Fibroblast of the conjunctiva (primary cell): ENCODE measurements at places on chromosomes 2 and 18.

DNA sequence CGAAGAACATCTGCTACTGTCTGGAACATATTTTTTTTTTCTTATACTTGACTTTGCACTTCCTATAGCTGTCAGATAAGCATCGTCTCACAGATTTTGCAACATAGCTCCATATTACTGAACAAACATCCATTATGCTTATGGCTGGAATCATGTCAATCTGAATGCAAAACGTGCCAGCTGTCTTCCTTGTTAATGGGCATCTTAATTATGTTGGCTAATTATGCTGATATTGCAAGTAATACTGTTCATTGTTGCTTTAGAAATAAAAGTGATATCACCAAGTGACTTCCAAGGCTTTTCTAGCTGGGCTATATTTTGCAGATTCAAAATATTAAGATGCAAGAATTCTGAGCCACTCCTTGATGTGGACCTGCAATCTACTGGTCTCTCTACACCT is 176.8 kb downstream of the ARL4C start:
- DNase-seq, result no peak

GRCh38 chr2:133591164-133591563 is 22.9 kb upstream of the NCKAP5 start:
- peak; percentile 3 for DNase-seq

- DNase-seq, result no peak
Observed at GRCh38 chr2:152481881-152482583, 147.1 kb downstream of the FMNL2 start.

GRCh38 chr2:102686479-102687439 is 67.4 kb downstream of the SLC9A2 start:
- no peak for DNase-seq

DNA sequence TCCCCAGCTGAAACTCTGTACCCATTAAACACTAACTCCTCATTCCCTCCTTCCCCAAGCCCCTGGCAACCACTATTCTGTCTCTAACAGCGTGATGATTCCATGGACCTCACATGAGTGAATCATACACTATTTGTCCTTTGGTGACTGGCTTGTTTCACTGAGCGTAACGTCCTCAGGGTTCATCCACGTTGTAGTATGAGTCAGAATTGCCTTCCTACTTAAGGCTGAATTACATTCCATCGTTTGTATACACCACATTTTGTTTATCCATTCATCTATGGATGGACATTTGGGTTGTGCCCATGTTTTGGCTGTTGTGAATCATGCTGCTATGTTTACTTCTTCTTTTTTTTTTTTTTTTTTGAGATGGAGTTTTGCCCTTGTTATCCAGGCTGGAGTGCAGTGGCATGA is 19.6 kb upstream of the CABLES1 start:
- DNase-seq, result peak; percentile 88

DNA sequence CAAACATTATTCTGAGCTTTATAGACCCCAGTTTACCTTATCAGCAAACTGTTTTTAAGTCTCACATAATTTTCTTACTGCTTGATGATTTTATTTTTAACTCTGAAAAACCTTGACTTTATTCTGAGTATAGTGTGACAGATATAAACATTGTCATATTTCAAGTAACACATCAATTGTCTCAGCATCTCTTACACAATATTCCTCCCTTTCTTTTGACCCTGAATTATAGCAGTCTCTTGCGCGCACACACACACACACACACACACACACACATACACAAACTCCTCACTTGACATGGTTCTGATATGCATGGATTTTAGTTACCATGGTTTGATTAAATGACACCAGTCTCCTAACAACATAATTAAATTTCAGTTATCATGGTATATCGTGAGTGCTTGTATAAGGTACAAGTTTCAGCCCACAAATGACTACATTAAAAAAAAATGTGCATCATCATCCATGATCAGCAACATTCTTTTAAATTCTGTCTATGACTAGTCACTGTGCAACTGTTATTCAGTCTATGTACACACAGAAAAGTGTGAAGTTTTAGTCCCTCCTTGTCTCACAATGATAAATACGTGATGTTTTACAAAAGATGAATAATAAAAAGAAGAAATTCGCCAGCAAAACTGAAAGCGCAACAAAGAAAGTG is 39.5 kb upstream of the TACR1 start:
- peak; percentile 29 for DNase-seq

- no peak for DNase-seq
Observed at GRCh38 chr2:112187805-112188596, 49.8 kb downstream of the FBLN7 start.

GRCh38 chr18:907115-907884 is 2.6 kb downstream of the ADCYAP1 start:
- DNase-seq, result no peak

DNA sequence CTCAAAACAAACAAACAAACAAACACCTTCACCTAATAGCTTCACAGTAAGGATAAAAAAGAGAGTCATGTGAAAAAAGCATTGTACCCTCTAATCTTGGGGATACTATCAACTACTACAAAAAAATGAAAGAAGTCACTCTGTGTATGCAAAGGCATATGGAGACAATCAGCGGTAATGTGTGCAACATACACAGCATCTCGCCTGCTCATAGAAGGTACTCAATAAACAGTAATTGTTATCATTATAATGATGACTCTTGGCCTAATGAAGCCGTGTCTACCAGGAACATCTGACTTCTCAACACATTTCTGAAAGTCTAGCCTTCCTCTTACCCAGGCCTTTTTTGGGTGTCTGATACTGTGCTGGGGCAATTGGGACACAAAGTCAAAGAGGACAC is 55.3 kb downstream of the MYCN start:
- no peak for DNase-seq

DNA sequence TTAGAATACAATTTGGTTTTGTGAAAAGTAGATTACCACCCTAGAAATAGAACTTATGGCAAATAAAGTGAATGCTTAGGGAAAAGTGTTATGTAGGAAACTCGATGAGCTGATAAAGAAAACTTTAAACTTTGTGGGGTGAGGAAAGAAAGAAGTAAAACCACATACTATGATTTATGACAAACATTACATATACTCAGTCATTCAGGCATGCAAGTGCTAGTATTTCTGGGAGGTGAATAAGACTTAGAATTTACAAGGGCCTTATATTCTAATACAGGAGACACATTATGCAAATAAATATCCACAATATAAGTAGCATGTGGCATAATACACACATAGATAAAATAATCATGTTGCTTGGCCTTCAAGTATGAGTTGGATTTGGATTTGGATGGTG is 618.1 kb downstream of the XIRP2 start:
- no peak for DNase-seq

DNA sequence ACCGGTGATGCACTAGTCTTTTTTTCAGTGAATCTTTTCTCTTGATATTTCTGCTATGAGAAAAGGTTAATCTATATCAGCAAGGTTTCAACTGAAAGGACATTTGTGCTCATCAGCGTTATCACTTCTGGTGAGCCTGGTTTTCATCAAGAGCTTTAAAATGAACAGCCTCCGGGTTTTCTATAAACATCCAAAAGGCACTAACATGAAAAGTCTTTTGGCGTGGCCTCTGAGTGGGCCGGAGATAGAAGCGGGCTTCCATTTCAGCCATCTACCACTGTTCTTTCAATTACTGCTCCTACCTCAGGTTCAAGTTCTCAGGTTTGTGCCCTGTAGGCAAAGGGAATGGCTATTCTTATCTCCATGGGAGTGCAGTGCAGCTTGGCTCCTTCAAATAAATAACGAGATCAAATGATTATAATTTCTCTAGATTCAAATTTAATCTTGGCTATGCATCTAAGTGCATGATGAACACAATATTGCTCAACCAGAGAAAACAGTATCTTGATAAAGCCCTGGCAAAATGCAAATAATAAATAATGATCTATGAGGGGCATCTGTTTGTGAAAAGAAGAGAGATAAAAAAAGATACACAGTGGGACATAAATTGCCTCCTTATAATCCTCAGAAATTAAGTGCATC is 314.8 kb downstream of the CDH2 start:
- DNase-seq, result no peak

DNA sequence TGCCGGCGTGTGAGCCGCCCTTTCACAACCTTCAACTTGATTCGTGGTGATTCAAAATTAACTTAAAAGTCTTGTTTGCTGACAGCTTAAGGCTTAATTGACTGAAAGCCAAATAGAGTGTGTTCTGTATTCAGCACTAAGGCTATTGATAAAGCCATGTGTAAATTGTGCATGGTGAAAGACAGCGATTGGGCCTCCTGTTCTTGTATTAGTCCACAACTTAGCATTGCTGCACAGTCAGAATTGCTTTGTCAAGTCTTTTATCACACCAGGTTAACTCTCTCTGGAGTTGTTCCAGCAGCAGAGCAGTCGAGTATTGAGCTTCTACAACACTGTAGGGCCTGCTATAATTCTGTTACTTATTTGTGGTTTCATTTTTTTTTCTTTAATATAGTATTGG is 210.1 kb downstream of the WDR7 start:
- no peak for DNase-seq

GRCh38 chr2:4964579-4964978 is 727.6 kb upstream of the SOX11 start:
- no peak for DNase-seq

DNA sequence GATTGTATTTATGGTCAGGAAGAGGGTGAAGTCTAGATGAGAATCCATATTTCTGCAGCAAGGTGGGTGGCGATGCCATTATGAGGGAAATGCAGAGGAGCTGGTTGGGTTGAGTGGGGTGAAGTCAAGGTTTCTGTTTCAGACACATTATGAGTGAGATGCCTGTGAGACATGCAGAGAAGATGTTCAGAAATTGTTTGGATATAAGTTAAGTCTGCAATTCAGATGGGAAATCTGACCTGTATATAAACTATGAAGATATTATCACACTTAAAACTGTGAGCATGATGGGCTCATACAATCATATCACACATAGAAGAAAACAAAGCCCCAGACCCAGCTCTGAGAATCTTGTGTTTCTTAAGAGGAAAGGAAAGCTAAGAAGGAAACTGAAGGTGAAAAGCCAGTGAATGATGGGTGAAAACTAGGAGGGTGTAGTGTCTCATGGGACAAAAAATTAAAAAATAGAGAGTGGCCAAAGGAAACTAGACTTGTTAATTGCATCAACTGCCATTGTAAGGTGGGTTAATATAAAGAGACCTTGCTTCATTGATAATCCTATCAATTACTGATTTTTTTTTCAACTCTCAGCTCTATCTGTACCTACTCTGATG is 14.2 kb downstream of the GALNT5 start:
- DNase-seq, result no peak

- DNase-seq, result no peak
Observed at GRCh38 chr2:11007331-11008264, 95.9 kb downstream of the KCNF1 start.

DNA sequence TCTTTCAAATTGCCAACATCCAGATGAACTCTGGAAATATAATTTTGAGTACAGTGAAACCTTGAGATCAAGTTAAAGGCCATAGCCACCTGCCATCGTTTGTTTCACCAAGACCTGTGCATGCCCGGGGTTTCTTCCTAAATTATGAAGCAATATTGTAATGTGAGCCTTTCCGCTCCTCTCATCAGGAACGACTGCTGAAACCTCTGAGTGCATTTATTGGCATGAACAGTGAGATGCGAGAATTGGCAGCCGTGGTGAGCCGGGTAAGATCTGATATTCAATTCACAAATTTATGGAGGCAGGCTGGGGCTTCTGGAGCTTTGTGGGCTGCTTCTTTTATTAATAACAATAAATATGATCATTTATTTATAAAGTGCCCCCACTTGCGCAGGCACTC is 27.7 kb upstream of the ELOA2 start:
- no peak for DNase-seq

DNA sequence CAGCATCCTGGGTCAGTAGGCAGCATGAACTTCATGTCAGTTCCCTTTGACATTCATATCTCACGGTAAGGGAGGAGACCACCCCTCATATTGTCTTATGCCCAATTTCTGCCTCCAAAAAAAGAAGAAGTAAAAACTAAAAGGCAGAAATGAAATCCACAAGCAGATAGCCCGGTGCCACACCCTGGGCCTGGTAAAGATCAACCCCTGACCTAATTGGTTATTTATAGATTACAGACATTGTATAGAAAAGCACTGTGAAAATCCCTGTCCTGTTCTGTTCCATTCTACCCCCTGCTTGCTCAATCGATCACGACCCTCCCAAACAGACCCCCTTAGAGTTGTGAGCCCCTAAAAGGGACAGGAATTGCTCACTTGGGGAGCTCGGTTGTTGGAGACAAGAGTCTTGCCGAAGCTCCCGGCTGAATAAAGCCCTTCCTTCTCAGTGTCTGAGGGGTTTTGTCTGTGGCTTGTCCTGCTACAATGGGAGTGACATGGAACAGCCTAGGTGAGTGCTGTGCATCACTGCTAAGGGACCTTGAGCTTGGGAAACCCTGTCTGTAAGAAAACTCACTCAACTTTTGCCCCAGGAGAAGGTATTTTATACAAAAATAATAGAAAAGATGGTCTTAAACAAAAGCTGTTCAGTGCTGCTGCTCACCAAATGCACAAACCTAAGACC is 11.1 kb downstream of the NDUFV2 start:
- DNase-seq, result no peak

DNA sequence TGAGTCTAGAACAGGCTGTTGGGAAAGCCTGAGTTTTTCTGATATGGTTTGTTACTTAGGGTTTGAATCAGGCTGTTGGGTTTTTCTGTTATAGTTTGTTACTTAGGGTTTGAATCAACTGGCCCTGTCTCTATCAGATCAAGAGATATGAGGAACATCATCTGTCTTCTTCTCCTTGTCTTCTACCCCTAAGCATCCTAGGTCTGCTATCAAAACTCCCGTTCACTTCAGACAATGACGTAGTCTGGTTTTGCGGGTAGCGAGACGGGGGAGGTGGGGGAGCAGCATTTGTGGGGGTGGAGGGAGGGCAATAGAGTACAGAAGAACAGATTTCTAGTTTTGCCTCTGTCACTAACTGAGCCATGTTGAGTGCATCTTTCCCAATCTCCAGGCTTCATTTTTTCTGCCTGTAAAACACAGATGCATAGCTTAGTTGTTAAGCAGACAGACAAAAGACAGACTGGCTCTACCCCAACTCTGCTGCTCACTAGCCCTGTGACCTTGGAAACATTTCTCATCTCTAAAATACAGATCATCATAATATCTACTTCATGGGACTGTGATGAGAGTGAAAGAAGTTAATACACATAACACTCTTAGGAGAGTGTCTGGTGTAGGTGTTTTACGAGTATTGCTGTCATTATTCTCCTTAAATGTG is 9.1 kb downstream of the TNP1 start:
- DNase-seq, result no peak
